Stimulated activated CD8-positive, alpha-beta memory T cell treated with anti-CD3 and anti-CD28 coated beads, Interleukin-15, amount 100 ng/mL, for 1 hour (primary cell): ENCODE measurements at places on chromosomes 1 and 21.

GRCh38 chr1:201399352-201400126 is 415 bp upstream of the LAD1 start:
- no peak for DNase-seq

- DNase-seq, result no peak
These were observed 43.3 kb downstream of the KLHL20 start for GRCh38 chr1:173758110-173758509.

- DNase-seq, result peak; percentile 18
These were observed 25.5 kb downstream of the TNFRSF8 start for GRCh38 chr1:12088607-12089006.

DNA sequence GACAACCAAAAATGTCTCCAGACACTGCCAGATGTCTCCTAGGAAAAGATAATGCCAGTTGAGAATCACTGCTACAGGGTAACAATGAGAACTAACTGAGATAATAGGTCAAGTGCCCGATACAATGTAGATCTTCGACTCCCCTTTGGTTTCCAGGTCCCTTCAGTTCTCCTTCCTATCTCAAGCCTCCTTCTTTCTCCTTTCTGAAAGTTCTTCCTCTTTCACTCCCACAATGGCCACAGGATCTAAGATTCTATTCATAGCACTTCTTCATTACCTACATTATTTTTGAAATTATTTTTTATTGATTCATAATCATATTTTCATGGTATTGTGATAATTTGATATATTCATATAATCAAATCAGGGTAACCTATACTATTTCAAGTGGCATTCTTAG is 6.3 kb downstream of the PFDN2 start:
- no peak for DNase-seq

DNA sequence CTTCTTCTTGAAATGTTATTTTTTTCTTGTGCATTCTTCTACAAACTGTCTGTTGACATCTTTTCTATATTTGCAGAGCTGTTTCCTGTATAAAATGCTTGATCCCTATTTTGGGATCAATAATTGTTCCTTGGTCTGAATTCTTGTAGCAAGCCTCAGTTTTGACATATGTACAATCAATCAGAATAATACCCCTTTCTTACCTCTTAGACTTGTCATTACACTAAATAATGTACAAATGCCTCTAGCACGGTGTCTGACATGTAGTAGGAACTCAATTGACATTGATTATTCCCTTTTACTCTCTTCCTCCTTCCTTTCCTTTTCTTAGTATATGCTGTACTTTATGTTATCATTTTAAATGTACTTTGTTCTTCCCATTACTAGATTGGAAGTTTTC is 25.2 kb downstream of the RWDD3 start:
- DNase-seq, result no peak

GRCh38 chr21:45894450-45894825 is 87.1 kb upstream of the COL6A1 start:
- DNase-seq, result no peak

- no peak for DNase-seq
These were observed 82.7 kb downstream of the LPAR3 start for GRCh38 chr1:84810343-84810742.

DNA sequence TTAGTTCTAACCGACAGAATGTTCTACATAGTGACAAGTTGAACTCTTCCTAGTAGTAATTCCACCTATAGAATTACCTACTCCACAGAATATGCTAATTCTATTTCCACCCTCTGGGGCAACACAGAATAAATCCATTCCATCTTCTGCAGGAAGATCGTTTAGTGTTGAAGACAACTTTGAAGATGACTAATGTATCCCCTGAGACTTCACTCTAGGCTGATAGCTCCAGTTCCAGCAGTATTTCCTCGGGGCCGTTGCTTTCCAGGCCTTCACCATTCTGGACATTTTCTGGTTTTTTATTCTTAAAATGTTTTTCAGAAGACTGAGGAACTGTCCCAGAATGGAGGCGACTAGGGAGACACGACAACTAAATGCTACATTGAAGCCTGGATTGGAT is 61.0 kb upstream of the CSF1 start:
- no peak for DNase-seq

DNA sequence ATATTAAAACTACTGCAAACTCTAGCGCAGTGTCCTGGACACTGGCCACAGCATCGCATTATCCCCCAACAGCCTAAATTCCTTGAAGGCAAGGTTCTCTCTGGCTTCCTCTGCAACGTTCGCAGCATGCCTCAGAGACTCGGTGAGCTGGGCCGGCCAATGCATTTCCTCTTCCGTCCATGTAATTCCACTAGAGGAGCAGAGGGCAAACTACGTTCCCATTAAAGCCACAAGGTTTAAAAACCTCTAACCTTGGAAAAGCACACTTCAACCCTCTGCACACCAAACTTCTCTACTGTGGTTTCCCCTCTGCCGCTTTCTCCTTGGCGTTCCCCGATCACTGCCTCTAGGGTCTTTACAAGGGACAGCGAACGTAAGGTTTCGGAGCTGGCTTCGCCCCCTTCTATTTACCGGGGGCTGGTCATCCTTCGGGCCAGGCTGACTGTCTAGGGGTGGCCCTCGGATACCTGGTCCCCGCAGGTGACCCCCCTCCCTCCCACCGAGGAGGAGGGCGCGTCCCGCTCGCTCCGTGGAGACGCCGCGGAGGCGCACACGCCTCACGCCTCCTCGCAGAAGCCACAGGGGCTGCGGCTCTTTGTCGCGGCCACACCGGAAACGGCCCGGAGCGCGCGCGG is 456 bp upstream of the SMYD2 start:
- no peak for DNase-seq

DNA sequence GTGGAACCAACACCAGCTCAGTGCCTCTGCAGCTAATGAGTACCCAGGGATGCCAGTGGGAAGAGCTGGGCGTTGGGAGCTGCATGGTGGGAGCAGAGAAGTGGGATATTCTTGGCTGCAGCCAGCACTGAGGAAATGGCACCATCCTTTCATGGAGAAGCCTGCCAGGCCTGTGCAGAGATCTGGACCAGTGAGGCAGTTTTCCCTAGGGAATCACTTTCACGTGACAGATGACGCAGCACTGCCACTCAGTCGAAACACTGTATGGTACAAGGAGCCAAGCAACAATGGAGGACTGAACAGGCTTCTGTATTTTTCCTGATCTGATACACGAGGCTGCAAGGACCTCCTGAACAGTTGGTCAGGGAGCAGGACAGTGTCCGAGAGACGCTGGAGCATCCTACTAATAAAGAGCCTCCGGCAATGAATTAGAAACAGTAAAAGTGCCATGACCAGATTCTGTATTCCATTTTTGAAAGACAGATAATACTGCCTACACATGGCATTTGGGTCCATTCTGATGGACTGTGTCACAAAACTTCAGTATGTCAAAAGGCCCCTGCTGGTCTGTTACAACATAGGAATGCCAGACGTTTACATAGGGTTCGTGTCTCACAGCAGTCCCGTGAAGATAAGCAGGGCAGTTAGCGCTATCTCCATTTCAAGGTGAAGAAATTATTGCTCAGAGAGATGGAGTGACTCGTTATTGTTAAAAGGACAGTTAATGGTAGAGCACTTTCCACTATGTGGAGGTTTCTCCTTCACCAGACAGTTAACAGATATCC is 44.0 kb upstream of the LMO4 start:
- no peak for DNase-seq

GRCh38 chr1:212062832-212063438 is 27.4 kb downstream of the DTL start:
- no peak for DNase-seq

- no peak for DNase-seq
These were observed 140.7 kb downstream of the FAM78B start for GRCh38 chr1:166026143-166026542.

DNA sequence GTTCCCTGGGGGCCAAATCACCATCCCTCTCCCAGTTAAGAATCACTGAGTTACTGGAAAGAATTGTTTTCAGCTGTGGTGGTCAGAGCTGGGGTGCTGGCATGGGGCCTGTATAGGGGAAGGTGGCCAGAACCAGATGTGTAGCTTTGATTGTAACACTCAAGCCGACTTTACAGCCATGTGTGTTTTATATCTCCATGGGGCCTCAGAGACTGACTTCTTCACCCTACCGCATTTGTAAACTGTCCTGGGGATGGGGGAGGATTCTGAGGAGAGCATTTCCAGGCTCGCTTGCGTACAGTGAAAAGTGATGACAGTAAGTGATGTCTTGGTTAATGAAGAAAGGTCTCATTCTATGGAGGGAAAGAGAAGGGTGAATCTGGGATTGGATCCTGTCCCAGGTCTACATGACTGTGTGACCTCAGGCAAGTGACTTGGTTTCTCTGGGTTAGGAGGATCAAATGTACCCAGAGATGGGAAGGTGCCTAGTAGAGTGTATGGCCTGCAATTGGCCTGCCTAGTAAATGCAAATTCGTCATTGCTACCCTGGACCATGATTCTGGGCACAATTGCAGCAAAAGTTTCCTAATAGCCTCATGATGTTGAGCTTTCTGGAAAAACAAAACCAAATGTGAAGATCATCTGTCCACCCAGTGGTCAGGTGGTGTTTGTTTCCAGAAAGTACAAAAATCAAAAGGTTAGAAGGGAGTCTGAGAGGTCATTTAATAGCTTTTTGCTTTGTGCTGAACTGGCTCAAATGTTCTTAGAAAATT is 49.7 kb upstream of the RCC2 start:
- no peak for DNase-seq

DNA sequence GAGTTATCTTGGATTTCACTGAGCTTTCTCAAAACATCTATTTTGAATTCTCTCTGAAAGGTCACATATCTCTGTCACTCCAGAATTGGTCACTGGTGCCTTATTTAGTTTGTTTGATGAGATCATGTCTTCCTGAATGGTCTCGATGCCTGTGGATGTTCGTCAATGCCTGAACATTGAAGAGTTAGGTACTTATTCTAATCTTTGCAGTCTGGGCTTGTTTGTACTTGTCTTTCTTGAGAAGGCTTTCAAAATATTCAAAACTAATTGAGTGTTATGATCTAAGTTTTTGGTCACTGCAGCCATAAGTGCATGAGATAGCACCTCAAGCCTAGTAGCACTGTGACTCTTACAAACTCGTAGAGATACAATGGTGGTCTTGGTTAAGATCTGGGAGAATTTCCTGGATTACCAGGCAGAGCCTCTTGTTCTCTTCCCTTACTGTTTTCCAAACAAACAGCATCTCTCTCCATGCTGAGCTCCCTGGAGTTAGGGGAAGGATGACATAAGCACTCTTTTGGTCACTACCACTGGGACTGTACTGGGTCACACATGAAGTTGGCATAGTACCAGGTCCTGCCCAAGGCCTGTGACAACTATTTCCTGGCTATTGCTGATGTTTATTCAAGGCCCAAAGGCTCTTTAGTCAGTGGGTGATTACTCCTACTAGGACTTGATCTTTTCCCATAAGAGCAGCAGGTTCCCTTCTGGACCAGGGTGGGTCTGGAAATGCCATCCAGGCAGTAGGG is 25.6 kb downstream of the SLC22A15 start:
- DNase-seq, result no peak

DNA sequence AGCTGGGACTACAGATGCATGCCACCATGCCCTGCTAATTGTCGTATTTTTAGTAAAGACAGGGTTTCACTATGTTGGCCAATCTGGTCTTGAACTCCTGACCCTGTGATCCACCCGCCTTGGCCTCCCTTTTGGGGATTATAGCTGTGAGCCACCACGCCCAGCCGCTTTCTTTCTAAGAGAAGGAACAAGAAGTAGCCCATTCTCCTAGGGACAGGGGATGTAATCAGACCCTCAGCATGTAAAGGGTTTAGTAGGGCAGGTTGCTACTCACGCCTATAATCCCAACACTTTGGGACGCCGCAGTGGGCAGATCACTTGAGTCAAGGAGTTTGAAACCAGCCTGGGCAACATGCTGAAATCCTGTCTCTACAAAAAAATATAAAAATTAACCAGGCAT is 189.7 kb downstream of the TOMM20 start:
- DNase-seq, result no peak

DNA sequence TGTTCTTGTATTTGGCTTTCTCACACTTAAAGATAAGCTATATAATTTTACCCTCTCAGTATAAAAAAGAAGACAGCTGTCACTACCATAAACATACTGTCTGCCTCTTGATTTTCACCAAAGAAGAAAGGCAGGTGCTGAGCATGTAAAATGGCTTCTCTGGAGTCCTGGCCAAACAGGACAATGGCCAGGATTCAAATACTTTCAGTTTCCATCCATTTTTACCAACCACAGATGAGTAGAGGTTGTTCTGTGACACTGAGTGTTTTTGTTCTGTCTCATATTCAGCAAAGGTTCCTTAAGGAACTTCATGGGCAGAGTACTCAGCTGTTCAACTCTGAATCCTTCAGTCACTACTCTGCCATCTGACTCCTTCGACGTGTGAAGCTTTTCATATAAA is 29.4 kb upstream of the RAB3GAP2 start:
- no peak for DNase-seq

GRCh38 chr1:30697571-30698376 is 25.6 kb downstream of the MATN1 start:
- DNase-seq, result no peak

GRCh38 chr1:17097147-17097546 is 22.1 kb downstream of the PADI2 start:
- no peak for DNase-seq

DNA sequence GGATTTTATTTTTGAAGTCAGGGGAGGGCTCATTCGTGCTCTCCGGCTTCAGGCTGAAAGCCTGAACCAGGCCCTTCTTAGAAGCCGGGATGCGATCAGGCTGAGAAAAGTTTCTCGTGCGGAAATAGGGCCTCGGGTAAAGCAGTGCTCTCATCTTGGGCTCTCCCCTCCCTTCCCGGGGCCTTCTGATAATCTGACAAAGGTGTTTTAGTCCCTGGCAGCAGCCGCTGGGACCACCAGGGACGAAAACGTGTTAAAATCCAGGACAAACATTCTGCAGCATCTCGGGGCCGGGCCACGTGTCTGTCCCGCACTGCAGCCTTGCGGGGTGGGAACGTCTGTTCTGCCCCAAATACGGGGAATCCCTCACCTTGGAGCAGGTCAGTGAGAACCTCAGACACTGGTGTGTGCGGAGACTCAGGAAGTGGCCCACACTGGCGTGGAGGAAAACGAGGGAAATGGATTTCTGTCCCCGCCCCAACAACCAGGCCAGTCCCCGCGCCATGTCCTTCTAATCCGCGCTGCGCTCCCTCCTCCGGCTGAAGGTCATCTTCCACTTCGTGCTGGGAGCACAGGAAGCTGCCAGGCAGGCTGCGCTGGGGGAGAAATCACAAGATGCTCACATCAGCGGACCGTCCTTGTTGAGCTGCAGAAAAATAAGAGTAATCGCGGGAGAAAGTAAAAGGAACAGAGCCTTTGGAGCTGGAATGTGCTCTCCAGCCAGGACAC is 16.6 kb upstream of the AJAP1 start:
- DNase-seq, result no peak

GRCh38 chr1:98017184-98017583 is 96.3 kb upstream of the DPYD start:
- no peak for DNase-seq
